NCI-H748 treated with DMSO at 0.1 percent for 48 hours (cell line): ENCODE measurements at places on chromosomes 11 and 22.

- peak; percentile 20 for DNase-seq
Observed at GRCh38 chr11:2928605-2929530, at the start of gene PHLDA2. Gene PHLDA2 (minus strand): TSS chr11:2929420. CDS start chr11:2929364, 56 bp downstream.

DNA sequence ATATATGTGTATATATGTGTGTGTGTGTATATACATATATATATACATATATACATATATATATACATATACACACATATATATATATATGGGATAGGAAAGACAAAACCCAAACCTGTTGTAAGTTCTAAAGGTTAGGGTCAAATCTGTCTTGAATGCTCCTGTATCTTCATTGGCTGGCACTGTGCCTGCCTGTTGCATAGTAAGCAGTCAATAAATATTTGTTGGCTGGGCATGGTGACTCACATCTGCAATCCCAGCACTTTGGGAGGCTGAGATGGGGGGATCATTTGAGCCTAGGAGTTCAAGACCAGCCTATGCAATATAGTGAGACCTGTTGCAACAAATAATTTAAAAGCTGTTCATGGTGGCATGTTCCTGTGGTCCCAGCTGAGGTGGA, 205.4 kb downstream of the DBX1 start:
- DNase-seq = no peak

DNA sequence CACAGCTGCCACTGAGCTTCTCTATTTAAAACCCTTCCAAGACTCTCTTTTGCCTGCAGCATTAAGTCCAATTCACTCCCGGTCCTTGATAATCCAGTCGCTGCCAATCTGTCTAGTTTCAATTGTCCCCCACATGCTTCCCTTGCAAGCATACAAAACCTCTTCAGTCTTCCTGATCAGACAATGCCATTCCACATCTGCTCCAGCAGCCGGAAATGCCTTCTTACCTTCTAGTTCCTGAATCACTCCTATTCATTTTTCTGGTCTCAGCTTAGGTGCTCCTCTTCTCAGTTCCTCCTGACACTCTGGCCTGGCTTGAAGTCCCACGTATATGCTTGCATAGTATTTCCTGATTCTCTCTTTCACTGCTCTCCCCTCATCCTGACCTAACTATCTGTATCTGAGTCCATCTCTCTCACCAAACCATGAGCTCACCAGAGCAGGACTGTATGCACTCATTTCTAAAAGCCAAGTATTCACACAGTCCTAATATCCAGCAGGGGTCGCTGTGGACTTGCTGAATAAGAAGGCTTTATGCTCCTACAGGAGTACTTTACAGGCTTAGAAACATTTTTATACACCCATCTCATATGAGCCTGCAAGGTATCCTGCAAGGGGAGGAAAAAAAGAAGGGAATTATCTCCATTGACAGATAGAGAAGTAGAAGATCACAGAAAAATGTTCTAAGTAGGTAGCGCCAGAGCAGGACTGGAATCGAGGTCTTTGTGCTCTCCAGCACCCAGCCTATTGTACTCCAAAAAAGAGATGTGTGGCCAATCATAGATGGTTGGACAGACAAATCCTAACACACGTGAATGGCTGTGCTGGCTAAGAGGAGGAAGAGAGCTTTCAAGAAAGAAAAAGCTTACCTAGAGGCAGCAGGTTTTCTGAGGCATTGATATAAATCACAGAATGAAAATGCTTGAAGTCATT, 19.2 kb downstream of the XRRA1 start:
- DNase-seq = peak; percentile 71

GRCh38 chr11:92627615-92628256, 341.7 kb upstream of the MTNR1B start:
- DNase-seq = no peak

- DNase-seq = no peak
Observed at GRCh38 chr11:114395736-114396135, 4.6 kb downstream of the C11orf71 start.

DNA sequence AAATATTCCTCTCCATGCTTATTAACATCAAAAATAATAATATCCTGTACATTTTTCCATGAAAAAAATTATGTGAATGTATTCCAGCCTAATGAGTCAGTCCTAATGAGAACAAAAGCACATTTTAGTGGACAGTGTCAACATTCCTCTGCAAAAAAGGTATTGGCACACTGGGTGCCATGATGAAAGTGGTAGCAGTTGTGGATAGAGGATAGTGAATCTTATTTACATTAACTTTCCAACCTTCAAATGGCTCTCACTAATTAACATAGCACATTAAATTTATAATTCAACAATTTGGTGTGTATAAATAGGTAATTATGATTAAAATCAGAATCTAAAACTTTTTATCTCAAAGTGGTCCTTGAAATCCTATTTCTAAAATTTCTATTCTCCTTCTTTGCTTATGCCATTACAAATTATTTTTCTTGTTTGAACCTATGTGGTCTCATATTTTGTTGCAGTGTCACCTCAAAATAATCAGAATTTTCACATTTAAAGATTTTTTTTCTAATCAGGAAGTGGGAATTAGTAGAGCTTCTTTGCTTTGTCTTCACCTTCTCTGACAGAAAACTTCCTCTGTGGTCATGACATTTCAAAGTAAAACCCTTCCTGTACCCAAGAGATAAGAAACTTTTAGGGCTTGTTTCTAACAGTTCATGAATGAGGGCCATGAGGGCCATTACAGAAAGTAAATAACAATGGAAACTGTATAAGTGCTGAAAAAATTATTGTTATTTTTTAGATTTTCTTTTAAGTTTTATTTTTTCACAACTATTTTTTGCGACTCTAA, 18.7 kb downstream of the SOX6 start:
- no peak for DNase-seq
